NCI-H446 (cell line): ENCODE measurements at places on chromosomes 4 and X.

DNA sequence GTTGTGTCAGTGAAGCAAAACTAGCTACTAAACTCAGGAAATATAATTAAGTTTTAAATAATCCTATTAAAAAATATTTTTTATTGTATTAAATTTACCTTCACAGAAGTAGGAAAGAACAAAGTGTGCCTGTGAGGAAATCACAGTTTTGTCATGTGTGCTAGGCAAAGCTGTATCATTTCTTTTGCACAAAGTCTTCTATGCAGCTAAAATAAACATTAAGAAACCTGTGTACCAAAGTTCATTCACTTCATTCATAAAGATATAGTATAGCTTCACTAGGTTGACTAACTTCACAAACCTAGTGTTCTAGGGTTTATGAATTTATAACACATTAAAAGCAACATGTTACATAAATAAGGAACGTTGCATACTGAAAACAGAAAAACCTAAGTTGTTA, 131.0 kb downstream of the PDS5A start:
- no peak for DNase-seq

- DNase-seq = peak; percentile 1
These were observed 103.5 kb downstream of the LDB2 start for GRCh38 chr4:16794816-16795445.

GRCh38 chr4:113049421-113050370, at the start of gene ANK2:
Gene ANK2, plus strand, starts transcription at chr4:113049653. Its CDS starts 76 bp downstream, at chr4:113049729.
- no peak for DNase-seq

DNA sequence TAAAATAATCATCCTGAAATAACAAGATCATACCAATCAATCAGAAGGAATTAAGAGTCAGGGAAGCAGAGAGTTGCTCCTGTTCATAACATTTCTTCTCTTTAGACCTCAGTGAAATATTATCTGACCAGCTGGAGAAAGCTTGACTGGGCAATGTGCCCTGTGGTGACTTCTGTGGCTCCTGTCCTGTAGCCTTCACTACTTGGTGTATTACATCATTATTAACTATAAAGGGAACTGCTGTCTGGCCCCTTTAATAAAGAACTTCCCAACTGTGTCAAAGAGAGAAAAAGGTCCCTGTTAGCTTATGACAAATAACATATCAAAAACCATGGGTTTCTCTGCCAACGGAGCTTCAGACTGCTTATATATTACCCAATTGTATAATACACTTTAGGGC, 18.0 kb downstream of the OPHN1 start:
- no peak for DNase-seq

- no peak for DNase-seq
These were observed 2.8 kb downstream of the ERVMER34-1 start for GRCh38 chr4:52748432-52748831.

GRCh38 chr4:186104114-186104889, at the start of gene FAM149A:
Gene FAM149A, plus strand, starts transcription at chr4:186104704.
- no peak for DNase-seq
